ENCODE measurements at places on chromosomes 5 and 9.
A peak's percentile ranks its signal among the peaks of the same experiment; 100 is the strongest.

DNA sequence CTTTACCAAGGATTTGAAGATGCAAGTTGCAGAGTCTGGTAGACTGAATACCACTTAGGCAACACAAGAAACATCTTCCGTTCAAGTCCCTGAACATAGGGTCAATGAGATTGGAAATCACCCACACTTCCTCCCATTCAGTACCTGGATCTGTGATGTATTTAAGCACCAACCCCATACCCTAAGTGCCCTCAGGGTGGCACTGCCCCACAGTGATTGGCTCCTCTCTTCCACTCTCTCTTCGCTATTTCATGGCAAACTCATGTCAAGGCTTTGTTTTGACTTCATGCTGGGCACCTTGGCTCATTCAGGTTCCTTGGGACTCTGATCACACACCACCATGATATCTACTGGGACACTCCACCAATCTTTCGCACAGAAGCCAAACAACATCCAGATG lies 53.7 kb downstream of the GGTA1 start:
- no peak for DNase-seq

GRCh38 chr9:129649726-129650679 lies 8.1 kb upstream of the ASB6 start:
- DNase-seq = no peak

GRCh38 chr5:119954106-119954505 lies 324.7 kb downstream of the FAM170A start:
- no peak for DNase-seq

DNA sequence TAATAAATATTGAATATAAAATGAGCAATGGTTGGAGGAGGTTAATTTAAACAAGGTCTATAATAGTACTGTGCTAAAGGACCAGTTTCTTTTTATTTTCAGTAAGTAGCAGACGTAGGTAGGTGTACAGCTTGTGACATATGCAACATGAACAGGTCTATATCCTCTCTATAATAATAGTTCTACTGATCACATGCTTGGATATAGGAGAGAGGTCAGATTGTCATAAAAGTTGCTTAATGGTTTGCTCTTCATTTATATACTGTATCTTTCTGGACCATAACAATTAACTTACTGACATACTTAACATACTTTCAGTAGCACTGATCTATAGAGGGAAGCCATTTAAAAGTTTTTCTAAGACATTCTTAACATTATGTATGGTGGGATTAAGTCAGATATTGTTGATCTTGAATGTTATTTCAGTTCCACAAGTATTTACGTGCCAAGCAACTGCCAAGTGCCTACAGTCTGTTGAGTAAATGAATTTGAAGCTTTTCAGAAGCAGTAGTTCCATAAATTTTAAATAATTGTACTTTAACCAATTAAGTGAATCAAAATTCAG lies 68.0 kb downstream of the DENND4C start:
- no peak for DNase-seq

- no peak for DNase-seq
Measured at GRCh38 chr9:80282766-80283165, 711.0 kb downstream of the TLE4 start.

GRCh38 chr5:132426525-132427138 lies 57.1 kb downstream of the SLC22A5 start:
- DNase-seq = peak; percentile 68

- DNase-seq = no peak
Measured at GRCh38 chr5:616484-617039, 4.4 kb downstream of the CEP72 start.

DNA sequence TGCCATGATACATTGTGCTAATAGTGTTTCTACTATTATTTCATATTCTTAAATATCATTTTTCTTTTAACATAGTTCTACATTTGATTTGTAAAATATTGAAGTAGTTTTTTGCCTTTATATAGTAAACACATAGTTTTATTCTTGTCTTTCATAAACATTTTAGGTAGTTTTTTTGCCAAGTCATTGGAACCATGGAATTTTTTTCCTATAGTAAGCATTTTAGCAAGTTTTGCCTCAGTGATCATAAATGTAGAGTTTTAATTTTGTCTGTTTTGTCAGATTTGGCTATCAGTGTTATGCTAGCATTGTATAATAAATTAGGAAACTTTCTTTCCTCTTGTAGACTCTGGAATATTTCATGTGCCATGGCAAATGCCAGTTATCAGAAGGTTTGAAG lies 137.1 kb upstream of the LPAR1 start:
- DNase-seq = no peak

DNA sequence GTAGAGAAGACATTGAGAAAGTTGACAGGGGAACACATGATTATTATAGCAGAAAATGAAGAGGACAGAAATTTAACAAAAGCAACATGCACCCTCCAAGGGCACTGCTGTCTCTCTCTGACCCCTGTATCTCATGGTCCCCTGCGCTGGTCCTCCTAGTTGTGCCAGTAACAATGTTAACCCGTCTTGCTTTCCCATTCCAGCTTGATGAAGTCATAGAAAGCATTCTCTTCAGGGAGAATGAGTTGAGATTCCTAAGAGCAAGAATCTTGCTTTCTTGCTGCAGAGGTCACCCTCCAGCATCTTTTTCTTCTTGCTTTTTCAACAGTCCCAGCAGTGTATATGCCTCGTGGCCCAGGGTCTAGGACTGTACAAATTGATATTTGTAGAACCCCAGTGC lies 279.6 kb upstream of the ADAMTSL1 start:
- DNase-seq = no peak

GRCh38 chr5:112649882-112650281 lies 87.8 kb upstream of the APC start:
- no peak for DNase-seq

DNA sequence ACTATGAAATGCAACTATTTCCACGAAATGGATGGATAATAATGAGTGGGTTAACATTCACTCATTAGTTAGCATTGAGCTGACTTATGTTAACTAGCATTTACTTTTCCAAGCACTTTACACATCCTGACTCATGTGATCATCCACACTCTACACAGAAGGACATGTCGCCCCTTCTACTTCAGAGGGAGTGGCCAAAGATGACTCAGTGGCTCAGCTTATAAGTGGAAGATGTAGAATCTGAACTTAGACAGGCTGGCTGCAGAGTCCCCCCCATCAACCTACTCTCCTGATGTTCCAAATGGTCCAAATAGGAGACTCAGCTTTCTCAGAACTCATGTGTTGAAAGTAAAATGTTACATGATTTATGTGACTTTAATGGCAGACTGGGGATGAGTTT lies 146.0 kb downstream of the ADCY2 start:
- no peak for DNase-seq

GRCh38 chr5:73948720-73949119 lies 322.7 kb downstream of the ARHGEF28 start:
- no peak for DNase-seq

GRCh38 chr5:16712178-16712577 lies 95.4 kb upstream of the RETREG1 start:
- no peak for DNase-seq

GRCh38 chr9:118567861-118568260 lies 801.4 kb downstream of the BRINP1 start:
- DNase-seq = no peak

DNA sequence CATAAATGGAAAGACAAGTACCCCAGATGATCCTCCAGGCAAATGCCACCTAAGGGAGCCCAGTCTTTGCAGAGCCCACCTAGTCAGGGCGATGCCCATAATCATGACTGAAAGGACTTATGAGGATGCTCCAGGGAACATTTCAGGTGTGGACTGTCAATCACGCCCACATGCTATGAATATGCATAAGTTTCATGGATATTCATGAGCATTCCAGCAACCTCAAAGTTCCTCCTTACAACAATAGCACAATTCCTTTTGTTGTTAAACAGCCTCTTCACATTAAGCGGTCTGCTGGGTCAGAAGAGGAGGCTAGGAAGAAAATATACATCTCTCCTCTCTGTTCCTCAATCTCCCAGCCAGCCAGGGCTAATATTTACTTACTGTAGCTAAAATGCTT lies 161.6 kb downstream of the C5orf15 start:
- no peak for DNase-seq

DNA sequence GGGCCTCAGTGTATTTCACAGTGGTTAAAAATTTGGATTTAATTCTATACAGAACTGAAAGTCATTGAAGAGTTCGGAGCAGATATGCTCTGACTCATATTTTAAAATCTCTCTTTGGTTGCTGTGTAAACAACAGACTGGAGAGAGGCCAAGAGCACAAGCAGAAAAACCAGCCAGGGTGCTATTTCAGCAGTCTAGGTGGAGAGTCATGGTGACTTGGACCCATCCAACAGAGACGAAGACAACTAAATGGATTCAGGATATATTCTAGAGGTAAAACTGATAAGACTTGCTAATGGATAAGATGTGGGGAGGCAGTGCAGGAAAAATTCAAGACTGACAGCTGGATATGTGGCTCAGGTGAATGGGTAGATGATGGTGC lies 168.9 kb downstream of the MAPKAP1 start:
- DNase-seq = no peak

DNA sequence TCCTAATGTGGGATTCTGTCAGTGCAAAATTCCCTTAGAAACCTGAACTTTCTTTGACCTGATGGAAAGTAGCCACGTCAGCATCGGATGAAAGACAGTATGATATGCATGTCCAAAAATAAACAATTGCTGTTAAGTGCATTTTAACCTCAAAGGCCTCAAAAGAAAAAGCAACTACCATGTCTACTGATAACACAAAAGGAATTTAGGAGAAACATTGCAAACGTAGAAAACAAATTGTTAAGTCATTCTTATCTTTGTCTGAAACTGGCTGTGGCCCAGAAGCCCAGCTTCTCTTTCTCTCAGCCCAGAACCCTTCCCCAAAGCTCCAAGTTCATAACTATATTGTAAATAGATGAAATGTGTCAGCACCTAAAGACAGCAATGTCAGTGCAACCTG lies 11.1 kb upstream of the LHFPL2 start:
- no peak for DNase-seq

DNA sequence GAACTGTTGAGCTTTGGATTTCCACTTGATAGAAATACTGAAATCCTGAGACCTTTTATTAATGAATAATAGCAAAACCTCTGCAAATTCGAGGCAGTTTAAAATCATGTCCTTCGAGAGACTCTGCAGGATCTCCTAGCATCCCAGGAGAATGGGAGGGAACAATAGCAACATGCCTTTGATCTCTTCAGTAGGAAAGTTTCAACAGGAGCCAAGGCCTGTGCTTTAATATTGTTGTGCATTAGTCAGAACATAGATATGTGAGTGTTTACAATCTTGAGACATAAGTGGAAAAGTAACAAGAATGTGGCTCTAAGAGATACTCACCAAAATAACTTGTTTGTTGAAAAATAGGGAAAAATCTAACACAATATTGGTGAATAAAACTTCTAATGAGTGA lies 83.3 kb upstream of the LHFPL2 start:
- no peak for DNase-seq

DNA sequence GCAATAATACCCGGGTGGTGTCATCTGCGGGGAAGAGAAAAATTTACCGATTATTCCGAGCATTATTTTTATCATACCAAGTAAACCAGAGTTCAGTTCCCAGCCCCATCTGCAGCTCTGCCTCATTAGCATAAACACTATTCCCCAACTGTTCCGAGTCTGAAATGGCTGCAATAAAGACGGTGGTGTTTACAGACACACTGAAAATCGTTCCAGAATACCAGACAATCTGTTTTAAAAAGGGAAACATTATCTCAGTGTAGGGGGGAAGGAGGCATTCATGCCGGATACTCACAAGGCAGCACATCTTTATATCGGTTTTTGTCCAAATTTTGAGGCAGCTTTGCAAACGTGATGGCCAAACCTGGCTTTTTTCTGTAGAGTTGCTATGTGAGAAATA lies 70.3 kb upstream of the EPB41L4B start:
- no peak for DNase-seq

DNA sequence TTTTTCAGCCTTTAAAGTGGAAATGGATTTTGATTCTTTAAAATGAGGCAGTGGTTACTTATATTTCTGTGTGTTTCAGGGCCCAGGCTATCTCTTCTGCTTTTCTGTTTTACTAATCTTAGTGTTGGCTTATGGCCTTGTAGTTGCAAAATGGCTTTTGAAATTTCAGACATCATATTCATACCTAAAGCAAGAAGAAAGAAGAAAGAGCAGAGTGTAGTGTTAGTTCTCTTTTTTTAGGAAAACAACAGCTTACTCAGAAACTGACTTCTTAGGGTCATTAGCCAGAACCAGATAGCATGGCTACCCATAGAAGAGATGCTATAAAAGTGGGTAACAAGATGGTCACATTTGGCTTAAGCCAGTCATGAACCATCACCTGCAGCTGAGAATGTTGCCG lies 20.9 kb downstream of the ZBED3 start:
- DNase-seq = no peak

DNA sequence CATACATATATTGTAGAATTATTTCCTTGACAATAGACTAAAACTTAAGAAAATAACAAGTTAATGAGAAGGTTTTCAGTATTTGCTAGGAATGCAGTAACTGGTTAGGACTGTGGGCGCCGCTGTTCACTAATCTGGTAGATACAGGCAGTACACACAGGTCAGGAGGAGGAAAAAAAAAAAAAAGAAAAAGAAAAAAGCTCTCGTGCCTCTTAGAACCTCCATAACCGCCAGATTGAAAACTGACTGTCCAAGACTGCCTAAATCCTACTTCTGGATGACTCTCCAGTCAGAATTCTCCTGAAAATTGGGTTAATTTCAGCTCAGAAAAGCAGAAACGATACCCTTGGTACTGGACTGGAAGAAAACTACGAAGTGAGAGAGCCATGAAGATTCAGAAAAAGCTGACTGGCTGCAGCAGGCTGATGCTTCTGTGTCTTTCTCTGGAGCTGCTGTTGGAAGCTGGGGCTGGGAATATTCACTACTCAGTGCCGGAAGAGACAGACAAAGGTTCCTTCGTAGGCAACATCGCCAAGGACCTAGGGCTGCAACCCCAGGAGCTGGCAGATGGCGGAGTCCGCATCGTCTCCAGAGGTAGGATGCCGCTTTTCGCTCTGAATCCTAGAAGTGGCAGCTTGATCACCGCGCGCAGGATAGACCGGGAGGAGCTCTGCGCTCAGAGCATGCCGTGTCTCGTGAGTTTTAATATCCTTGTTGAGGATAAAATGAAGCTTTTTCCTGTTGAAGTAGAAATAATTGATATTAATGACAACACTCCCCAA lies at the start of gene PCDHGA1:
Gene PCDHGA1 (plus strand): TSS at position 216 of the 782 bp plus-strand sequence.
- DNase-seq = peak; percentile 52

DNA sequence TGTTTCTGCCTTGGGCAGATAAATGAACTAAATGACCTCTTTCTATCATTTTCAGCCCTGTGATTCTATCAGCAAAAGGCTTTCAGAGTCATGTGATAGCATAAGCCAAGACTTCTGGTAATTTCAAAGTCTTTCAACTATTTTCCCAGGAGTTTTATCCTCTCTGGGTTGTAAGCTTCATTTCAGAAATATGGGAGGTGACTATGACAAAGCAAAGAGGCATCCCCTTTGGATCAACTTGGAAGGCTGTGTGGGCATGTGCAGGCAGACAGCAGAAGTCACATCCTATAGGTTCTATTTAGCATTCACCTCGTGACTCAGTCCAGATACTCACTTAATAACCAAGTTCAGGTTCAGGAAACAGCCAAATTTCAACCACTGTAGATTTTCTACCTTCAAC lies 149.0 kb upstream of the FST start:
- DNase-seq = no peak

- no peak for DNase-seq
Measured at GRCh38 chr5:169933616-169934015, 46.7 kb downstream of the INSYN2B start.
